ENCODE measurements at places on chromosomes 4 and X.
A peak's percentile ranks its signal among the peaks of the same experiment; 100 is the strongest.

DNA sequence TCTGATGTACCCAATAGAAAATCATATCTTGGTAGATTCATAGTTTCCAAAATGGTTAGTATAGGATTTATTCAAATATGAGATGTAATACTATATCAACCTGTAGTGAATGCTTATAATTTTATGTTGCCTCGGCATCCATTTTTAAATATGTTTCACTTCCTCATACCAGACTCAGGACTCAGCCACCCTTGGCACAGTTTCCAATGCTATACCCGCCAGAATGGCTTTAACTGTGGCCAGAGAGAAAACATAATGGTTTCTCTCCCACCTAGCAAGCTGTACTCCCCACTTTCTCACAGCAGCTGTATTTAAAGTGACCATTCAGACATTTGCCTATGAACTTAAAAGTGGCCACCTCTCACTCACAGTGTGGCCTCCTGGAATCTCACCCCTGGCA is 466.6 kb upstream of the PABPC4L start:
- H3K27me3 ChIP-seq = no peaks in the 10 kb centered on the region
- H3K27ac ChIP-seq = no peak overlapping the region
- no peaks in the 10 kb centered on the region for H3K4me1 ChIP-seq

GRCh38 chr4:53782458-53782845 is 191.2 kb upstream of the LNX1 start:
- no peak overlapping the region for H3K4me3 ChIP-seq
- DNase-seq = no peak
- no peak overlapping the region for H3K27ac ChIP-seq

DNA sequence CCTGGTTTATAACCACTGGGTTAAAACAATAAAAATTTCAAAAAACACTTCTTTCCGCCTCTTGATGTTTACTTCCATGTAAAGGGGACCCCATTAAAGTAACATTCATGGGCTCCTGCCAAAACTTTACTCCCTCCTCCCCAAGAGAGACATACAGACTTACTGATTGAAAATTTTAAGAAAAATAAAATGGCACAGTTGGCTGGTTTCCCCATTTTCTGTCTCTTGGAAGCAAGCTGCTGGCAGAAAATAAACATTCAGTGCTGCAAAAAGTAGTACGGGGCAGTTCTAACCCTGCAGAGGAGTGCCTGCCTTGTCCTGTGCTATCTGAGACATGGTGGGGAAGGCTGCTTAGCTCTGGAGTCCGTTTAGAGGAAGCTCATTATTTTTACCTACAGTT is 187.3 kb upstream of the INTU start:
- no peak for DNase-seq
- H3K4me1 ChIP-seq = no peaks in the 10 kb centered on the region
- no peak overlapping the region for H3K4me3 ChIP-seq

DNA sequence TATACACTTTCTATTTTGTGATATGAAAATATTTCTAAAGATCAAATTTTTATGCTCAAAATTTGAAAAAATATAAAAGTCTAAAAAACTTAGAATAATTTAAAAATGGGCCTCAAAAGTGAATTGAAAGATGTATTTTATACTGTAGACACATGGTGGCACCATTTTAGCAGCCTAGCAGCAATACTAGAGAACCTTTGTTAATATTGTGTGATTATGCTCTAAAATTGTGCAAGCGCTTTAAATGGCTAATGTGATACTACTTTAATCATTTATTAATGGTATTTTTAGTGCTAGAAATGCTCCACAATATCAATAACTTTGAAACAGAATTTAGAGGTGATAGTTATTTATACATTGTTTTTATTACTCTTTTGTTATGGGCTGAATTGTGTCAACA is 3.7 kb upstream of the GUF1 start:
- DNase-seq = no peak
- peaks cover 17% of the 10 kb centered on the region for H3K4me1 ChIP-seq
- no peak overlapping the region for H3K4me3 ChIP-seq
- H3K27me3 ChIP-seq = no peaks in the 10 kb centered on the region

GRCh38 chrX:33133320-33133719 is 78.0 kb downstream of the DMD start:
- no peak for DNase-seq
- no peak overlapping the region for H3K27ac ChIP-seq
- H3K4me1 ChIP-seq = no peaks in the 10 kb centered on the region
- H3K4me3 ChIP-seq = no peak overlapping the region
- no peaks in the 10 kb centered on the region for H3K36me3 ChIP-seq

DNA sequence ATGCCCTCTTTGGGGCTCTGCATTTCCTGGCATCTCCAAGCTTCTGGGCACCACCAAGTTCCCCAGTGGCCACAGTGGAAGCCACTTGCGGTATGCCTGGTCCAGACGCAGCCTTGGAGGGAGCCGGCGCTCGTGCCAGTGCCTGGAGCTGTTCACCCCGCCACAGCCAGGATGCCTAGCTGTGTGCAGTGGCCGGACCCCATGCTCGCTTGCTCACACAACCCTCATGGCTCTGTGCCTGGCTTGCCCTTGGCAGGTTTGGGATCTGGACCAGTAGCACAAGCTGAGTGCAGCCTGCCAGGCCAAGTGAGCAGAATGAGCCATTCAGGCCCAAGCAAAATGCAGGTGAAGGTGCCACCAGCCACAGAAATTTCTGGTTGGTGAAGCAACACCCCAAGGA is 283.5 kb downstream of the EVC2 start:
- peak; percentile 75 for DNase-seq
- H3K27me3 ChIP-seq = no peaks in the 10 kb centered on the region
- no peaks in the 10 kb centered on the region for H3K36me3 ChIP-seq
- H3K27ac ChIP-seq = no peak overlapping the region
- no peaks in the 10 kb centered on the region for H3K4me1 ChIP-seq

DNA sequence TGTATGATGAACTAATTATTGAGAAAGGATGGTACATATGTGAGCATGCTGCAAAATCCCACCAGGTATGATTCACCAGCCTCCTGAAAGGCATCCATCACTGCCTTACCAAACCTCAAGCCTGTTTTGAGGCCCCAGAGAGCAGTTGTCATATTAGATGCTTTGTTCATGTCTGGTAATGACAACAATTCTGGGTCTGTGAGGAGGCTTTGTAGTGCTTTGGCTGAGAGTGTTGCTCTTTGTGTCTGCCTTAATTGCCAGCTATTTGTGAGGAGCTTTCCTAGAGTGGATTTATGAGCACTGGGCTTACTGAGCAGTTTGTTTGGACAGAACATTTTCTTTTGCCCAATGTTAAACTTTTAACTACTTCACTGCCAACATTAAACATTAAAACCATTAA is 69.2 kb downstream of the HEPH start:
- DNase-seq = no peak
- H3K4me3 ChIP-seq = no peak overlapping the region
- H3K27ac ChIP-seq = no peak overlapping the region
- no peaks in the 10 kb centered on the region for H3K27me3 ChIP-seq
- no peaks in the 10 kb centered on the region for H3K36me3 ChIP-seq

DNA sequence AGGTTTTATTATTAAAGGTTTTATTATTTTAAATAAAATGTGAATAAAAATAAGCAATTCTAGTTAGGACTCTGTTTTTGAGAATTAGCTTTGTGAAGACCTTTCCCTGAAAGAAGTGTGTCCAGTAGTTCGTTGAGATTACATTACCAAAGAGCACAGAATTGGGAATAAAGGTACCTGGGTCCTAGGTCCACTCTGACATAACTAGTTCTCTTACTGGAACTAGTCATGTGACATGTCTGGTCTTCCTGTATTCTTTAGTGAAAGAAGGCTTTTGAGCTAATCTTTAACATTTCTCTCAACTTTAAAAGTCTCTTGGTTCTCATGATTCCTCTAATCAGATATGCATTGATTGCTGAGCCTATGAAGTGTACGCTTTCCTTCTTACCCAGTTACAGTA is 292.0 kb upstream of the SMIM31 start:
- no peak overlapping the region for H3K27ac ChIP-seq
- no peak overlapping the region for H3K4me3 ChIP-seq
- H3K27me3 ChIP-seq = no peaks in the 10 kb centered on the region
- DNase-seq = no peak

- no peaks in the 10 kb centered on the region for H3K36me3 ChIP-seq
- H3K4me1 ChIP-seq = peaks cover 8% of the 10 kb centered on the region
- H3K27me3 ChIP-seq = no peaks in the 10 kb centered on the region
- H3K4me3 ChIP-seq = peak overlapping the region; percentile 72
Measured at GRCh38 chrX:16786791-16787735, 797 bp downstream of the TXLNG start.
